ENCODE measurements at places on chromosomes 7 and 10. TPM values are rescaled to one million over a fixed set of nuclear protein-coding genes. Genes with fewer than 3 reads are reported as not detected.
A peak's percentile ranks its signal among the peaks of the same experiment; 100 is the strongest.

DNA sequence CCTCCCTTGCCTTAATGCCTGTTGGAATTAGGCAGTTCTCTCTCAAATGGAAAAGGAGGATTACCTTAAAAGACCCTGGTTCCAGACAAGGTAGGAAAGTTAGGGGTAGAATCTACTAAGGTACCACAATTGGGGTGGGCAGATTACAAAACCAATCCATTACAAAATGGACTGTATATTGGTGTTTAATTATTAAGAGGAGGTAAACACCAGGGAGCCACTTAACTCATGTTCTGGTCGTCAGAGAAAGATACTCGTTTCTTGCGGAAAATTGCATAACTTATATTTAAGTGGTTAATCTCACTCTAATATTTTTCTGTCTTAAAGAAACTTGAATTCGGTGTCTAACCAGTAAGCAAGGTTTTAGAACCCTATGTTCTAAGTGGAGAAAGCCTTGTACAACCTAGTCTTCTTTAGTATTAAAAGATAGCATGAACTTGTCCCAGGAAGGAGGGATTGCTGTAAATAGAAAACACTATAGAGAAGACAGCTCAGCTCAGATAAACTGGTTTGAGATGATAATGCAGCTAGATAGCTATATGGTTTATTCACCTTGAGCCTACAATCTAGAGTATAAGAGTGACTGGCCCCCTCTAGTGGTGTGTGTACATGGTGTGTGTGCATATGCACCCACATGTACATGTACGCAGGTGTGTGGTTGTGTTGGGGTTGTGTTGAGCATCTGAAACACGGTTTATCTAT lies 58.0 kb upstream of the STRIP2 start:
- no peak for DNase-seq

GRCh38 chr10:79353726-79354125 lies 6.5 kb downstream of the PPIF start:
- peak; percentile 28 for DNase-seq

DNA sequence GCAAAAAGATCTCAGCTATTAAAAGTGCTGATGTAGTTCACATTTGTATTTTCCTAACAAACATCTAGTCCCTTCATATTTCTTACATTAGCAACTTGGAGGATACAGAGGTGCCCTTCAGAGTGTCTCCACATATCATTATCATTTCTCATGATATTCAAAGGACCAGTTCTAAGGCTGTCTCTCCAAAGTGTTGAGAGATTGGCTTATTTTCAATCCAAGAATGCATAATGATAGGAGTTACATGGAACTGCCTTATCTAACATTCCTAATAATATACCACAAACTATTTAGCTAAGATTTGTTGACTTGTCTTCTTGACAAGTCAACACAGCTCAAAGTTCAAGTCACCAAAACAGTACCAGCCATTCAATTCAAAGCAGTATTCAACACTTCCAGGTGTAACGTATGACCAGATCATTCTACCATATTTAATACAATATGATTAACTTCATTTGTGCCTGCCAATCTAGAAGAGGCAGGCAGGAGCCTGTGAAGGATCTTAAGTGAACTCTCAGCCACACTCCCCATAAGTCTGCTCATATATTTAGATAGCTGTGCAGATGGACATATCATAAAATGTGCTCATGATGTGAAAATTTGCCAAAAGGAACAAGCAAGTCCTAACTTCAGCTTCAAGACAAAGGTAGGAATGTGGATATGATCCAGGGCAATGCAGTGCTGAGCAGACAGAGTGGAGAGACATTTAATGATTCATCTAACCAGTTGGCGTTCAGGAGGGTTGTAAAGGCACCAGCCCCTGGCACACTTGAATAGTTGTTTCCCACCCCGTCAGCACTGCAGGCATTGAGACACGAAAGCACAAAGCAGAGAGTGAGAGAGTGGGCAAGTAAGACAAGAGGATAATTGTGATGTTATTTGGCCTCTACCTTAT lies 108.3 kb downstream of the MTERF1 start:
- no peak for DNase-seq

- DNase-seq: no peak
Measured at GRCh38 chr10:126111516-126111915, 215.2 kb downstream of the FANK1 start.

GRCh38 chr10:72954596-72955554 lies at the start of gene PLA2G12B:
Gene PLA2G12B (minus strand): TSS chr10:72954806. CDS start chr10:72954685, 121 bp downstream.
- peak; percentile 47 for DNase-seq

GRCh38 chr10:117892681-117893220 lies 154.0 kb downstream of the RAB11FIP2 start:
- DNase-seq: no peak

DNA sequence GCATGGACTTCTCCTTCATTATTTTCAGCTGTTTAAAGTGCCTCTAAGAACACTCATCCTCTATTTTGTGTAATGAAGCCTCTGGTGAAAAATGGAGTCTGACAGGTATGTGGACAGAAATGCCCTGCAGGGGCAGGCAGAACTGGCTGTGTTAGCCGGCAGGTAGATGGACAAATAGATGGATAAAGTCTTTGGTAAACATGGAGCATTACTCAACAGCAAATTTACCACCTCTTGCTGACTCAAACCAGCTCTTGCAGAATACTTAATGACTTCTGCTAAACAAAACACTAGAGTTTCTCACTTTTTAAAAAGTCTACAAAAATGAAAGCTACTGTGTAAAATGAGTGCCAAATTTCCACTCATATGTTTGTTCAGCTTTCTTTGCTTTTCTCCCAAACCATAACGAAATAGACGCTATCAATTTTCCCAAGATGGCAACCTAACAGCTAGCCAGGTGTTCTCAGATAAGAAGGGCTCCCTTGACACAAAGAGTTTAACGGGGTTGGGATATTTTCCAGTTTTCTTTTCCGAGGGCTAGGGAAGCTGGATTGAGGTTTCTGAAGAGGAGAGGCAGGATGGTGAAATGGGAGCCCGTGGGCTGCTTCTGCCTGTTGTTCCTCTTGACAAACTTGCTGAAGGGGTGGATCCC lies 71.9 kb upstream of the HABP2 start:
- no peak for DNase-seq

DNA sequence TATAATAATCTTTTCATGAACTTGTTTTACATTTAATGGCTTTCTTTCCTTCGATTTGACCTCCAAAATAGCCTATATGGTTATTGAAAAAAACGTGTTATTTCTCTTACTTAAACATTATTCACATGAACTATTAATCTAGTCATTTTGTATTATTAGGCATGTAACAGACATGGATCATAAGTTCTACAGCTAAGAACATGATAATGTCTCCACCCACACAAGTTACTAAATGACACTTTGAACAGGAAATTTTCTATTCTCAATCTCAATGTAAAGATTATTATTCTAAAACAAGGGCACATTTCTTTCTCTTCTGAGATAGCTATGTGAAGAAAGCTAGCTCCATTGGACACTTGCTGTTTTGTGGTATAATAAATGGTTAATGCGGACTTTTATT lies 10.0 kb downstream of the LAMB4 start:
- DNase-seq: no peak

DNA sequence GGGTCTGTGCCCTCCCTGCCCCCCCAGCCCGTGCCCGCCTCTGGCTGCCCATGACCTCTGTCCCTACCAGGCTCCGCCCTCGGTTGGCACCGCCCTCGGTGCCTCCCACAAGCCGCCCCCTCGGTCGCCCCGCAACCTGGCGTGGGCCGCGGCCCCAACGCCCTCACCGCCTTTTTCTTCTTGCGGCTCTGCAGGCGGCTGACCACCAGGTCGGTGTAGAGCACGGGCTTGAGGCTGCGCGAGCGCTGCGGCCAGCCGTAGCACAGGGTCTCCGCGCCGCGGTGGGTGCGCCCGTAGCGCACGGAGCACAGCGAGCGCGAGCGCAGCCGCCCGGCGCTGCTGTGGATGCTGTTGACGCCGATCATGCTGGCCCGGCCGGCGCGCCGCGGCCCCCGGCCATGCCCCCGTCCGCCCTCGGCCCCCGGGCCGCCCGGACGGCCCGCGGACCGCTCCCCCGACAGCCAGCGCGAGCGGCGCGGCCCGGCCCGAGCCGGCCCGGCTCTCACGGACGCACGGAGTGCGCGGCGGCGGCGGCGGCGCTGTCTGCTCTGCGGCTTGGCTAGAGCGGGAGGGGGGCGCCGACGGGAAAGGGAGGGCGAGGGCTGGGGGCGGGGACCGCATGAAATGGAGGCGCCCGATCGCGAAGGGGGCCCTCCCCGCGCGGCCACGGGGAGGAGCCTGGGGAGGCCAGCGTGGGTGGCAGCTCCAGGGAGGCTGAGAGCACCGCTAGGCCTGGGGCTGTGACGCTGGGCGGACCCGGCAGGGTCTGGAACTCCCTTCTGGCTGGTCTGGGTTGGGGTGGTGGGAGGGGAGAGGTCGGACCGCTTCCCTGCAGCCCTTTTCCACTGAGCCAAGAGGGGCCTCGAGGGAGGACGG lies 9.6 kb downstream of the PSD start:
- no peak for DNase-seq

DNA sequence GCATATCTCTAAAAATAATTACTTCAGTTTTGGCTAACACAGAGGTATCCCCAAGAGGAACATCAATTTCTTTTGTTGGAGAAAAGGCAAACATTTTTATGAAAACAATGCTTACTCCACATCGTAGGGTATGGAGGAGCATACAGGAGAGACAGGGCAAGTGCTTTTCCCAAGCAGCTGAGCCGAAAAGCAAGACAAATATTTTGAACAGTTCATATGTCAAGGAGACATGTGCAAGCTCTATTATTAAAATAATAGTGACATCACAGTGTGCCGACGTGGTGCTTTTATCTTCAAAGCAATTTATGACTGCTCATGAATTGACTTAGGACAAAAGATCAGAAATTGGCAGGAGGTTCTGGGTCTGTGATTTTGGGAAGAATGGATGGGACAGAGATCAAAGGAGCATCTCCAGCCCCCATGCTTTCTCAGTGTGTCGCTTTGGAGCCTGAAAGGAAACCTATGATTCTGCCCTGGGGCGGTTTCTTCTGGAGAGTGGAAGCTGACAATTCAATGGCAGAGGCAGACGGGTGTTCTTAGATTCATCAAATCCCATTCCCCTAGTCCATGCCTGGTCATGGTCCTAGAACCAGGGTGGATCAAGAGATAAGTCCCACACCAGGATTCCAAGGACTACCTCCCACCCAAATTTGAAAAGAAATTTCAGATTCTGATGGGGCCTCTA lies 97.1 kb downstream of the JCAD start:
- no peak for DNase-seq

GRCh38 chr7:159198016-159198724 lies 53.5 kb upstream of the VIPR2 start:
- DNase-seq: no peak

GRCh38 chr10:3570131-3570729 lies 214.8 kb downstream of the KLF6 start:
- no peak for DNase-seq

DNA sequence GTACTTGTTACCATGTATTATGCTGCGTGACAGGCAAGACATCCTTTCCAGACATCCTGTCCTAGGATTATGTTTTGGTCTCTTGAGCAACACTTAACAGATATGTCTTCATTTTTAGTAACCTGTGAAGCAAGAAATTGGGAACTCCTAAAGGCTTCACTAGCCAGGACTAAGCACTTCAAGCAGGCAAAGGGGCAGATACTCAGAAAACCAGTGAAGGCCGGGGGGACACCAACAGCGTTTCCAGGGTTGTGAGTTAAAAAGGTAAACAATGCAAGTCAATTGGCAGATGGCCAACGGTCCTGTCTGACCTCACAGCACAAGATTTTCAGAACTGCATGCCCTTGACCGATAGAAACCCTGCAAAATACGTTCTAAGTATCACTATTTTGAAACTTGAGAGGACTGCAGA lies 77.6 kb upstream of the SFMBT2 start:
- DNase-seq: peak; percentile 51

- no peak for DNase-seq
Measured at GRCh38 chr7:116478834-116479233, 20.7 kb upstream of the CAV2 start.

- no peak for DNase-seq
Measured at GRCh38 chr10:89609833-89610346, 35.2 kb downstream of the PANK1 start.

DNA sequence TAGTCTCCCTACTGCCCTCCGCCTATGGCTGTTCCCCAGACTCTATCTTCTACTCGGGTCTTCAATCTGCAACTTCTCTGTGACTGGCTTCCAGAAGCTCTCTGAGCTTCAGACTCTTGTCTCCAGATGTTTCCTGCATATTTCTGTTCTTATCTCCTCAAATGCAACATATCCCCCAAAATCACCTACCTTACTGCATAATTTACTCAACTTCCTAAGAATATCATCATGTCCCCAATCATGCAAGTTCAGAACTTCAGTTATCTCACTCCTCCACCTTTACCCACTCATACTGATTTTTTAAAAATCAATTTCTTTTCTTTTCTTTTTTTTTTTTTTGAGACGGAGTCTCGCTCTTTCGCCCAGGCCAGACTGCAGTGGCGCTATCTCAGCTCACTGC lies 68.8 kb downstream of the RAPGEF5 start:
- no peak for DNase-seq

DNA sequence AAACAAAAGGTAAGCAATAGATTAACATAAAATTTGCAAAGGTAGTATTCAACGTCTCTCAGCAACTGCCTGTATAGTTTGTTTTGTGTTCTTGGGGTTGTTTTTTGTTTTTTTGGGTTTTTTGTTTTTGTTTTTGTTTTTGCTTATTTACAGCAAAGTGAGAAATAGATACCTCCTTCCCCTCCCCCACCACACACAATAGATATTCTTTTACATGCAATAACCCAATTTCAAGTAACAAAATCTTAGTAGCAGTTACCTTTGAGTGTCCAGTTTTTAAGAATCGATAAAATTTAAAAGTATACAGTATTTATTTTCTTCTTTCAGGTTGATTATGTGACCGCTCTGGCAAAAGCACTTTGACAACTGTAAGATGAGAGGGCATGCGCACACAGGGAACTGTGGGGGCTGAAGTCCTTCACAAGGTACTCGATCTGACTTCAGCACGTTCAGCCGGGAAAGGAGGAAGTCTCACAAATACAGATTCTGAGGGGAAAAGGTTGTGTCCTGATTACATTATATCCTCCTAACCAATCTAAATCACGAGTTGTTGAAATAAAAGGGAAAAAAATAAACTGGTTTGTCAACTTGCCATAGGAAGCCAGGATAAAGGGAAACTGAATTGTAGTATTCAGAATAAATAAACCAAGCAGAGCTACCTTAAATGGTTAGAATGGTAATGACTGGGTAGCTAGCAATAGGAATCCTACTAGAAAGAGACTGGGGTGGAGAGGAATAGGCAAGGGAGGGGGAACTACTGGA lies 47.8 kb downstream of the CPEB3 start:
- peak; percentile 34 for DNase-seq

GRCh38 chr7:6023974-6024435 lies 7.2 kb upstream of the ANKRD61 start:
- no peak for DNase-seq

TLX1 gene
- 0.33 TPM for total RNA-seq

ERVW-1 gene
- not detected for total RNA-seq

PHF14 gene
- 15.2 TPM for total RNA-seq

MUC12 gene
- total RNA-seq: not detected

VSTM4 gene
- 3.0 TPM for total RNA-seq

PVRIG gene
- 0.37 TPM for total RNA-seq

CDC14C gene
- not detected for total RNA-seq

PRSS37 gene
- total RNA-seq: not detected

IFT22 gene
- total RNA-seq: 6.6 TPM

Measured in liver (tissue), 10 donors.